ENCODE measurements at places on chromosomes 3 and 15.

GRCh38 chr3:183208260-183208659, 44.8 kb upstream of the B3GNT5 start:
- DNase-seq, result no peak

- DNase-seq, result no peak
Measured at GRCh38 chr15:68413363-68414205, 18.4 kb downstream of the ITGA11 start.

- no peak for DNase-seq
Measured at GRCh38 chr3:17580901-17581300, 161.5 kb downstream of the TBC1D5 start.

DNA sequence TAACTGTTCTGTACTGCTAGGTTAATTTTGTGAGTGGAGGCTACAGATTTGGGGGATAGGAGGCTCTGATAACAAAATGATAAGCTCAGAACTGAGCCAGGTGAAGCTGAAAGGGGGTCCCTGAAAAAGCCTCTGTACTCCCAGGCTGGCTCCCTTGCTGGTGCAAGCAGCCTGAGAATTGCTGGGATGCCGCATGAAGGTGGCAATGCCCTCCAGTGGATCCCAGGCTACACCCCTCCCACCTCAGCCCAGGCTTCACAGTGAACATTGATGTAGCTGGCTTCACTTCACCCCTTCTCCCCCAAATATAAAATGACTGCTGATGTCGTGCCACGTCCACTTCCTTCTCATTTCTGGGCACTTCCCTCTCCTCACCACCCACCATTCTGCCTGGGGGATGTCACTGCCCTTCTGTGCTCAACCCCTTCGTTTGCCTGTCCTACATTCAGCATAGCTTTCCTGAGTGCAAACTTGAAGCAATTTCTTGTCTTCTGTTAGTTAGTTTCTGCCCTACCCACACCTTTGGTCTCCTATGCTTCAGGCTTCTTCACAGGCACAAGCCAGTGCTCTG, 9.7 kb upstream of the ARHGEF26 start:
- no peak for DNase-seq

DNA sequence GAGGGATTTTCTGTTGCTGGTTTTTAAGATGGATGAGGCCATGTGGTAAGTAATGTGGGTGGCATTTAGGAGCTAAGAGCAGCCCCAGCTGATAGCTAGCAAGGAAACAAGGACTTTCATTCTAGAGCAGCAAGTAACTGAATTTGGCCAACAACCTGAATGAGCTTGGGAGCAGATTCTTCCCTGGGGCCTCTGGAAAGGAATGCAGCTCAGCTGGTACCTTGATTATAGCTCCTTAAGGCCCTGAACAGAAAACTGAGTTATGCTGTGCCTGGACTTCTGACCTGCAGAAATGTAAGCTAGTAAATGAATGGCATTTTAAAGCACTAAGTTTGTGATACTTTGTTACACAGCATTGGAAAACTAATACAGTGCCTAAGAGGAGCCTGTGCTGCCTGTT, 565.5 kb downstream of the PDCD6IP start:
- DNase-seq, result no peak

GRCh38 chr3:13125092-13126015, 52.1 kb upstream of the IQSEC1 start:
- DNase-seq, result no peak

DNA sequence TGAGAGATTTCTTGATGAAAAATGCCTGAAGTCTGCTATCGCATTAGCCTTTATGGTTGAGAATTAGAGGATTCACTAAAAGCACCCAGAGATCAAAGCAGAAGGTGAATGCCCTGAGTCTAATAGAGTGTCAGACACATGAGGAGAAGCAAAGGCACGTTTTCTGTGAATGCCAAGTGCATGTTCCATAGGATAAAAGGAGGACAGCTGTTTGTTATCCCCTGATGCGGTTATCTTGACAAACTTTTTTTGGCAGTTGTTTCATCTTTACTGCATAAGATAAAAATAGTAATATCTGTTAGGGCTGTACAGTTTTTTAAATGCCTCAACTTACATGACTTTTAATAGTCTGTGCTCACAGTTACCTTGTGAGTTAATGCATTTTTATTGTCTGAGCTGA, 65.3 kb upstream of the CD96 start:
- DNase-seq, result no peak

- DNase-seq, result no peak
Measured at GRCh38 chr3:146265720-146266119, 14.8 kb upstream of the PLSCR4 start.

- no peak for DNase-seq
Measured at GRCh38 chr15:33941279-33942063, 26.8 kb upstream of the CHRM5 start.

DNA sequence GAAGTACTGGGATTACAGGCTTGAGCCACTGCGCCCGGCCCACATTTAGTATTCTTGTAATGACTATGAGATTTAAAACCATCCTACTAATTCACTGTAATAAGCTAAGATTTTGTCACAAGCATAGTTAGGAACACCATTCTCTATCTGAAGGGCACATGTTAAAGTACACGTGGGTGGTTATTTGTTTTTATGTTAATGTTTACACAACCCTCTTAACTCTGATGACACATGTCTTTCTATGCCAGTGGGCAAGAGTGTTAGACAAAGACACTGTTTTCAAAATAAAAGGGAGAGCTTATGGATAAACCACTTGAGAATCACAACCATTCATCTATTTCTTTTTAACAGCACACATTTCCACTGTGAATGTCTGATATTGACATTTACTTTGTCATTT, 537.6 kb upstream of the IL12A start:
- DNase-seq, result no peak

DNA sequence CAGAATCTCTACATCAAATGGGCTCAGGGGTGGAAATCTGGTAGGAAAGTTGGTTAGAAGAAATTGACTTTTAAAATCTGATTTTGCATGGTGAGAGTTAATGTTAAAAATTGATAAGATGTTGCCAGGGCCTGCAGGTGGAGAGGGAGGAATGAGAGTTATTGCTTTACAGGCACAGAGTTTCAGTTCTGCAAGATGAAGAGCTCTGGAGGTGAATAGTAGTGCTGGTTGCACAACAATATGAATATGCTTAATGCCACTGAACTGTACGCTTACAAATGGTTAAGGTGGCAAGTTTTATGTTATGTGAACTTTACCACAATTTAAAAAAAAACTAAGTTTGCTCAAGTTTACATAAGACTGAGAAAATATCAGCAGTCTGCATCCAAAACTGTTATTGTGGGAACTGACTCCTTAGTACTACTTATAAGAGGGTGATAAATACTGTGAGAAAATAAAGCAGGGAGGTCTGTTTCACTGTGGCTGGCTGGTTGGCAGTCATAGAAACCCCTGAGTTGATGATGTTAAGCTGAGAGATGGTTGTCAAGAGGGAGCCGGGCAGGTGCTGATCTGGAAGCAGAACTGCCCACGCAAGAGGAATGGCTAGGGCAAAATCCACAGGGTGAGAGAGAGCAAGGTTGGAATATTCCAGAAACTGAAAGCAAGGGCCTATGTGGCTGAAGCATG, 144.9 kb downstream of the EDEM1 start:
- DNase-seq, result no peak

GRCh38 chr15:35546511-35547381, 781 bp upstream of the DPH6 start:
- no peak for DNase-seq

- no peak for DNase-seq
Measured at GRCh38 chr3:195204360-195205163, 66.4 kb downstream of the XXYLT1 start.

DNA sequence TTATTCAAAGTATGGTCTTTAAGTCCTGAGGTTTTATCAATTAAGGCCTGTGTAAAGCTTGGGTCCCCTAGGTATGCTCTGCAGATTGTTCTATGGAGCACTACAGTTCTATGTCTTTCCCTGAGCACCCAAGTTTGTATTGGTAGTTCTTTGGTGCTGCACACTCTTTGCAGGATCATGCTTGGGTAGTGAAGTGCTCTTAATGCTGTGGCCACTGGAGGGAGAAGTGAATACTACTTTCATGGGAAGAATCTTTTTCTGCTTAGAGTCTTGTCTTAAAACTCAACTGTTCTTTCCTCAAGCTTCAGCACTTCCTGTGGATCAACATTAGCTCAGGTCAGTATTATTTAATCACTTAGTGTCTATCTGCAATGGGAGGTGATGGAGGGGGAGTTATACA, 93.6 kb upstream of the CFAP20DC start:
- DNase-seq, result no peak

- no peak for DNase-seq
Measured at GRCh38 chr15:35980719-35981118, 434.8 kb upstream of the DPH6 start.

DNA sequence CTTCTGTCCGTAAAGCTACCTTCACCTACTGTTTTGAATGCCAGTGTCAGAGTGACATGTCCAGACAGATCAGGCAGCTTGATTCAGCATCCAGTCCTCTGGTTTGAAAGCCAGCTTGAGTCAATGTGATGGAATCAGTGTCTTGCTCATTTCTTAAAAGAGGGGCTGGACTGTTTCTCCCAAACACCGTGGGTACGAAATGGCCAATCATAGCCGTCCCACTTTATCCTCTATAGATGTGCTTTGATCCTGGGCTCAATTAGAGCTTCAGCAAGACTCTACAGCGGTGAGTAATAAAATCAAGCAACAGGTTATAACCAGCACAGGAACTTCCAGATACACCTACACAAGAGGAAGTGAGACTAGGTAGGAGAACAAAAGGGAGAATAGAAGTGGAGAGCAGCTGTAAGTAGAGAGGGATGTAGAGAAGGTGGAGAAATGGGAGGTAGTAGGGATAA, 17.0 kb upstream of the OR5K1 start:
- no peak for DNase-seq

DNA sequence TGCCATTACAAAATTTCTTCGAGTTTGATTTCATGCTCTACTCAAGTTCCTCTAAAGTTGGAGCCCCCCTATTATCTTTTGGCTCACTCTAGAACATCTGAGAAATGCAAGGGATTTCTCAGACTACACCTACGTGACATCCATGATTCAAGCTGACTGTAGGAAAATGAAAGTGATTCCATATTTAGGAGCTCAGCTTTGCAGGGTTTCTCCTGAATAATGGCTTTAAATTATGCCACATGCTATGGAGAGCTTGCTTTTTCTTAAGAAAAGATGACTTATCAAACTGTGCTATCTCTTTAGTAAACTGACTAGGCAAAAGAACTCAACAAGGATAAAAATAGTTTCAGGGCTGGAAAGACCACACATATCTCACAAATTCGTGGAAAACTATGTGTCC, 292.1 kb downstream of the LSAMP start:
- DNase-seq, result no peak

- no peak for DNase-seq
Measured at GRCh38 chr15:23370578-23370977, 16.0 kb downstream of the GOLGA8S start.

- DNase-seq, result no peak
Measured at GRCh38 chr3:113623324-113623723, 73.1 kb downstream of the USF3 start.

- no peak for DNase-seq
Measured at GRCh38 chr3:100073714-100074307, 40.5 kb downstream of the FILIP1L start.

- no peak for DNase-seq
Measured at GRCh38 chr3:131543714-131544113, 40.9 kb upstream of the MRPL3 start.

- DNase-seq, result no peak
Measured at GRCh38 chr3:96646596-96646995, 167.8 kb upstream of the EPHA6 start.

- no peak for DNase-seq
Measured at GRCh38 chr3:177516158-177517011, 319.1 kb upstream of the TBL1XR1 start.

All from stimulated activated CD8-positive, alpha-beta memory T cell treated with anti-CD3 and anti-CD28 coated beads, Interleukin-15, amount 100 ng/mL, for 1 hour (primary cell).